ENCODE measurements at places on chromosomes 5 and 9. TPM values are rescaled to one million over a fixed set of nuclear protein-coding genes. Genes with fewer than 3 reads are reported as not detected.

The UBAC1 gene
- 51.8 TPM for total RNA-seq

The ELAVL2 gene
- total RNA-seq = 2.1 TPM

The ARHGEF37 gene
- 3.9 TPM for total RNA-seq

The IQGAP2 gene
- total RNA-seq = 17.2 TPM

The COL15A1 gene
- 186 TPM for total RNA-seq

The PPP1R26 gene
- total RNA-seq = 10.2 TPM

DNA sequence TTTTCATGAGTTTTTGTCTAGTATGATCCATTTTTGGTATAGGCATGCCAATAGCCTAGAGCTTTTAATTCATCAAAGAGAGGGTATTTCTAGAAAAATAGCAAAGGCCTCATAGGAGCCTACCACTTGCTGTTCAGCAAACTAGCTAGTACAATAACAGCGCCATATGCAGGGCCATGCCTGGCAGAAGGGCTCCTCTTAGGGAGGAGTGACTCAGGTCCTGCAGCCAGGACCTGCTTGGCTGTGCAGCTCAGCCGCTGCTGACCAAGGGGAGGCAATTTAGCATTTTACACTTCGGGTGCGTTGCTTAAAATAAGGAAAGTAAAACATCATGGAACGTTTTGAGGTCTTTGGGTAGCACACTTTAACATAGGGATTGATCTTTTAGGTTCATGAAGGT lies 100.6 kb downstream of the TRIO start:
- no peak for DNase-seq

DNA sequence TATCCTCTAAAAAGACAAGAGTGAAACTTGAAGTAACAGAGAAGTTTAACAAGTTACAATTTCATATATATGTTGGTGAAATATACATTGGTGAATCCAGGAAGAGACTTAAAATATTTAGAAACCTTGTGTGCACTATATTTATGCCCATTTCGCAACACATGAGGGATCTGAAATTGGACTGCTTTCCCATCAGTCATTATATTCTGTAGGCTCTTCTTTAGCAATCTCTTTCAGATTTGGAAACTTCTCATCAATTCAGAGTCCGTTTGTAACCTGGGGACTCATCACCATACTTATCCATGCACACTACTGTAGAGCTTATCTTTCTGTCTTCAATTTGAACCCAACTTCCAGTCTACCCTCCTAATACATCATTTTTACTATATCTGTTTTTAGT lies 2.1 kb downstream of the ITGA1 start:
- no peak for DNase-seq

DNA sequence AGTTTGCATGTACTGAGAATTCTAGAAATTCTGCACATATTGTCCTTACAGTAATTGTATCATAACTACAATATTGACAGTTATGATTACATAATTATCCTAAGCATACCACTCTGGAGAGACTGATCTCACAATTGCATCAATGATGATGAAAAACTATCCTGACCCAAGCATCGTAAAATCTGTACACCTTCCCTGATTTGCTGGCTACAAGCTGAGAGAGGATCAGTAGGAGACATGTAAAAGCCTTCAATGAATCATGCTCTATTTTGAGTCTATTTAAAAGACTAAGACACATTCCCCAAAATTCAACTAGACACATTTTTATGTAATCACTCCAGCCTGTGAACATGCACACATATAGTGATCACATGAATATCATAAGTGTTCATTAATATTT lies 1833.8 kb downstream of the EFNA5 start:
- no peak for DNase-seq

DNA sequence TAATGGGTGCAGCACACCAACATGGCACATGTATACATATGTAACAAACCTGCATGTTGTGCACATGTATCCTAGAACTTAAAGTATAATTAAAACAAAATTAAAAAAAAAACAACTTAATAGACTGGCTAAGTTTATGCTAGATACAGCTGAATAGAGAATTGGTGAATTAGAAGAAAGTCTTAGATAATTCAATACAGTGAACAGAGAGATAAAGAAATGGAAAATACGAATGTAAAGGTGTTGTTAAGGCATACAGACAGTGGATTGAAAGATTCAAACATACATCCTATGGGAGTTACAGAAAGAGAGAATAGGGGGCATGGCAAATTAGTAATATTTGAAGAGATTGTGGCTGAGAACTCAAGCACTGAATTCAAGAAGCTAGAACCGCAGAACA lies 75.4 kb downstream of the RASGRF2 start:
- no peak for DNase-seq

DNA sequence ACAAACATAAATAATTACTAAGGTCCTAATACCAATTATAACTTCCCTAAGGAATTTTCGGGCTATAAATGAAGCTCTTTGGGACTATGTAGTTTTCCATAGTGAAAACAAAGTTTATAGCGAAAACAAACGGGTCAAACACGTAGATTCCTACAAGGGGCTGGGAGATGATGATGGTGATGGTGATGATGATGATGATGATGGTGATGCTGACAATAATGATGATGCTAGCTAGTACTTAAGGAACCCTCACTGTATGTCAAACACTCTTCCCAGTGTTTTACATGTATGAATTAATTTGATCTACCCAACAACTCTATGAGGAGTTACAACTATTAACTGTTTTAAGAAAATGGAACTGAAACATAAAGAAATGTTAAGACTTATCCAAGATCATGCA lies 63.7 kb upstream of the PIK3R1 start:
- no peak for DNase-seq

DNA sequence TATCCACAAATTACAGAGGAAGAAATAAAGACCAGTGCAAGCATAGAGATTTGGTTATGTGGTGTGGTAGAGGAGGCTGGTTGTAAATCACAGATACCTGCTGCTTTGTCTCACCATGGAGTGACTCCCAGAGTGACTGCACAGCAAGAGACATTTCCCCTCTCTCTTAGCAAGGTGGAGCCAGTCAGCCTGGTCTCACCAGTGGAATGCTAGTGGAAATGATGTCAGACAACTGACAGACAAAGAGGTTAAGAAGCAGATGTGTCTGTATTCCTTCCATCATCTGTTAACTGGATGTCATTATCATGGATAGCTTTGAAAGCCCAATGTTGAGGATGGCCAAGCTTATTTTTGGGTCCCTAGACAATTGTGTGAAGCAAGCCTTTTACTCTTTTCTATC lies 509.4 kb upstream of the SEMA6A start:
- peak; percentile 50 for DNase-seq

DNA sequence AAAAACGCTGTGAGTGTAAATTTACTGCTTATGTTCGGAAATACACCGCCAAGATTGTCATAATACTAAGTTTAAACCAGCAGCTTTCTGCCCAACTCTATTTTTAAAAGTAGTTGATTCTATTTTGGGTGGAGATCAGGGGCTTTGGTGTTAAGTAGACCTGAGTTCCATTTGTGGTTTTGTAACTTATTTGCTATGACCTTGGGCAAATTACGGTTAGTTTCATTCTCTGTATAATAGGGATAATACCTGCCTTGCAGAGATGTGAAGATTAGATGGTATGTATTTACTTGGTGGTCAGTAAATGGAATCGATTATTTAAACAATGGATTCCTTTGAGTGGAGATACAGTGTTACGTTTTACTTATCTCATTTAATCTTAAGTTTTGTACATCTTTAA lies 1.6 kb downstream of the RAD23B start:
- DNase-seq = no peak

DNA sequence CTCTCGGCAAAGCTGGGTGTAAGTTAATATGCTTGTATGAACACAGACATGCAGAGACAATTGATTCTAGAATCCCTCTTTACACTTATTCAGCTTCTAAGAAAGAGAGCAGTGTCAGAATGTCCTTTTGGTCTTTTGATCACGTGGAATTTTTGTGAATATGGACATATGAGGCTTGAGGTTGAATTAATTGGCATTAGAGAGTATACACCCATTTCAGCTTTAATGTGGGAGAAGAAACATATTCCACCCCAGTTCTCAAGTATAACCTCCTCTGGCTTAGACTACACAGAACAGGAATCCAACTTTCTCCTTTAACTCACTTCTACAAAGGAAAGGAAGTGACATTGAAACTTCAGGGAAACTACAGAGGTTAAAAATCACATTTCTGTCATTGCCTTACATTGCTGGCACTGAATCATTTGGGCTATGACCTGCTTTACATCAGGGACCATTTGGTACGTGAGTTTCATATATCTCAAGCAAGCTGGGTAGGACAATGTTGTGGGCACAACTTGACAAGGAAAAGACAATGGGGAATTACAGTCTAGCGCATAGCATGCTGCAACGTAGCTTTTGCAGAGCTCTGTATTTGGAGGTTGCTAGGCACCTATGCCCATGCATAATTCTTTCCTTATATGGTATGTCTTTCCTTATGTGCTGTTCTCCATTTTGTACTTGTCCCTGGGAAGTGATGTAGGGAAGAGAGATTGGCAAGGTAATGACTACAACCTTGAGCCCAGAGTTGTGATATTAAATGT lies 19.5 kb downstream of the DAB2 start:
- no peak for DNase-seq

DNA sequence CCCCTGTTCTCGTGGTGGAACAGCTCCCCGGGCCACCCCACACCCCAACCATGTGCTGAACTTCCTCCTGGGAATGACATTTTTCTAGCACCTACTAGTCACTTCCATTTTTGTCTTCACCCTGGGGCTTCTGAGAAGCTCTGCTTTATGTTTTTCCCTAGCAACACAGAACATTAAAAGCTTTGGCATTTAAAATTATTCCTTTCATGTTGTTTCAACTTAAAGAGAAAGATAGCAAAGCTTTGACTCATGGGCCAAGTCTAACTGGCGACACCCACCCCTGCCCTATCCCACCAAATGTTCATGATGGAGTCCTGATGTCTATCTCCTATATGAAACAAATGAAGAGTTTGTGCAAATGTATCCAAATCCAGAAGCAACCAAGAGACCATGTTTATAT lies 22.4 kb downstream of the BOD1 start:
- no peak for DNase-seq

- DNase-seq = peak; percentile 74
These were observed 88.2 kb downstream of the LIFR start for GRCh38 chr5:38468202-38468673.

DNA sequence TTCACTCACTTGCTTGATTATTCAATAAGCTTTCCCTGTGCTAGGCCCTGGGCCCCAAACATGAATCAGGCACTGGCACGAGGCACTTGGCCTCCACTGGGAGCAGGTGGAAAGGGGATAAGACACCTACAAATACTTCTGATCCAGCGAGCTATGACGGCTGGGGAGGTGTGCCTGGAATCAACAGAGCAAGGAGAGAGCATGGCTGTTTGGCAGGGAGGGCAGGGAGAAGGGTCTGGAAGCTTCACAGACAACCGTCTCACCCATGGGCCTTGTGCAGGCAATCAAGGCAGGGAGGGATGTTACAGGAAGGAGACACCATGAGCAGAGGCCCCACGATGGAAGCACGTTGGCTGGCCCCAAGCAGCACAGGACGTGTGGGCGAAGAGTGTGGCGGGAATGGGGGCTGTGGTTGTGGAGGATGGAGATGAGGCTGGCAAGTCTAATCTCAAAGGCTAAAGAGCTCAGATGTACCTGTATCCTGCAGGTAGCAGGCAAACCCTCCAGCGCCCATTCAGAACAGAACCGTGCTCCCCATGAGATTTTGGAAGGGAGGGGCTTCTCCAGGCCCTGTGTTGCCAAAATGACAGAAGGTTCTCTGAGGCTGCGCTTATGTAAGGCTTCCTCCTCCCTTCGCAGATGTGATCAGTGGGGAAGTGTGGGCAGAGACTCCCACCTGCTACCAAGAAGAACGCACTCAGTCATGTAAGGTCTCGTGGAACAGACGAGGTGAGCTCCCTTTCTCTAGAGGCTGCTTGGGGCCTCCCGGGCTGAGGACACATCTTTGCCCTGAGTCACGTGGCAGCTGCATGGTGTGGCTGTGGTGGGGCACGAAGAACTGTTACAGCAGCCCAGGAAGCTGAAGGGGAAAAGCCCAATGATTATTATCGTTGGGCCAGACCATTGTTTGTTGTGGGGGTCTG lies 189.7 kb downstream of the DAB2IP start:
- DNase-seq = no peak

DNA sequence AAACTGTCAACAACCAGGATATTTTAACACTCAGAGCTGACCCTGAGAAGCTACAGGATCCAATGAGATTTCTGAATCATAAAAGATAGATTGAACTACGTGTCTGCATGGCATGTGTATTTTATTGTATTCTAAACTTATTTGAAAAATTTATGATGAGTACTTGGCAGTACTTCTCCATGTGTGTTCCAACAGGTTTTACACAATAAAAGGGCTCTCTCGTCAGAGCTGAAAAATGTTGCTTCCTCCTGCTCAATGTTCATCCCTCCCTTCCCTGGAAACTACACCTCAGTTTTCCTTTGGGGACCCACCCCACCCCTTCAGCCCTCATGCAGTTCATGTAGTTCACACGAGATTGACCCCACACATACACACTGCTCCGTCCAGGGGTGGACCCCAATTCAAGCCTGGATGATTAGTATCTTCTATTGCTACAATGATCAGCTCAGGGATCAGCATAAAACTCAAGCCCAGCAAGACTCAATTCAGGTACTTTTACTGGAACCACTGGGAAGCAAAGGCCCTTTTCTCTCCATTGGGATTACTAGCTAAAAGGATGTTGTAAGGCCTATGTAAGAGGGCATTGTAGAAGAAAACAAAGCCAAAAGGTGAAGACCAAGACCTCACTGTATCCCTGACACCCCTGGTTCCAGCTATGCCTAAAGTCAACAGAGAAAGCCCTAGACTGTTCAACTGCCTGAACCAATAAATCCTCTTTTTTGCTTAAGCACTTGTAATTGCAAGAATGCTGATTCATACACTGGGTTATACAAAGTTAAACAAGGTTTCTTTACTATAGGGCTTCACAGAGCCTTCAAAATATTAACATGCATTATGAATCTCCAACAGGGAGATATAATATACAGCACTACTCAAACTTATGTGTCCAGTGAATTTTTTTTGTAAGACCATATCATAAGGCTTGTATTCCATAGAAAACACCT lies 112.6 kb downstream of the SAXO1 start:
- DNase-seq = peak; percentile 85

DNA sequence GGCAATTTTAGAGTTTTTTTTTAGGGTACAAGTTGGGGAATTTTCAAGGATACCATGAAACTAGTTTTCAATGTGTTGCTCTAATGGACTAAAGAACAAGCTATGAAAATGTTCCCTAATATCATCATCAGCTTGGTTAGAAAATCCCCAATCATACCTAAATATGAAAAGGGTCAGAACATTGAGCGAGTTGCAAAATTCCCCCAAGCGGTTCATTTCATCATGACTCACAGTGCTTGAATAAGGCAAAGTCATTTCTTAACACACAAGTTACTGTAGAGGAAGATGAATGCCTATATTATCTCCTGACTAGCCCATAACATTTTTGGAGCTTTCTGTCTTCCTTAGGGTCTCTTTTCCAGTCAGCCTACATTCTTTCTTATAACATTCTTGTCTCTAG lies 62.7 kb downstream of the ST8SIA4 start:
- DNase-seq = no peak

Measured in muscle of leg (tissue), 16 donors.